Esophagus mucosa (tissue), 1 donor: ENCODE measurements at places on chromosomes 2 and 18. TPM values are rescaled to one million over a fixed set of nuclear protein-coding genes. Genes with fewer than 3 reads are reported as not detected.

Gene FSHR
- not detected for total RNA-seq

Gene SP110
- total RNA-seq: 9.1 TPM

Gene TNFAIP6
- total RNA-seq: 0.20 TPM

DNA sequence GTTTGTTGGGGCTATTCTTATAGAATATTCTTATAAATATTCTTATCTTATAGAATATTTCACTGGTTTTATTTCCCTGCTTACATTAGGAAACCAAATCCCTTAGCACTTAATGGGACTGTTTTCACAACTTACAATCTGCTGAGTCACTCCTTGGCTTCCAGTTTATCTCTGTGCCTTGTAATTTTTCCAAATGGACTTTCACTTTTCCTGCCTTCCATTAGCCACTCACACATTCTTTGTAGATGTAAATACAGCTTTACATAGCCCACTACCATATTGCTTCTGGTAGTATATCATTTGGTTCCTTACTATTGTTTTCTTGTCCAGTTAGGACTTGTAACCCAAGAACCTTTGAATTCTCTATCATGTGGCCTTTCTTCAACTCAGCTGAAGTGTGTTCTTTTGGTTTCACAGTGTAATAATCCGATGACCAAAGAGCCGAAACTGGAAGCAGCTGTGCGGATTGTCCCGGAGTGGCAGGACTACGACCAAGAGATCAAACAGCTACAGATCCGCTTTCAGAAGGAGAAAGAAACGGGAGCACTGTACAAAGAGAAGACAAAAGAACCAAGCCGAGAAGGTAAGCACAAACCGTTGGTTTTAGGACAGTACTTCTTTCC, 96.1 kb downstream of the UGGT1 start:
- no peak for ATAC-seq

- ATAC-seq: no peak
Observed at GRCh38 chr2:217802876-217803652, 199.7 kb downstream of the TNS1 start.
